ENCODE measurements at places on chromosomes 3 and 15.

- DNase-seq: no peak
Observed at GRCh38 chr3:14278799-14279625, 100.4 kb downstream of the LSM3 start.

DNA sequence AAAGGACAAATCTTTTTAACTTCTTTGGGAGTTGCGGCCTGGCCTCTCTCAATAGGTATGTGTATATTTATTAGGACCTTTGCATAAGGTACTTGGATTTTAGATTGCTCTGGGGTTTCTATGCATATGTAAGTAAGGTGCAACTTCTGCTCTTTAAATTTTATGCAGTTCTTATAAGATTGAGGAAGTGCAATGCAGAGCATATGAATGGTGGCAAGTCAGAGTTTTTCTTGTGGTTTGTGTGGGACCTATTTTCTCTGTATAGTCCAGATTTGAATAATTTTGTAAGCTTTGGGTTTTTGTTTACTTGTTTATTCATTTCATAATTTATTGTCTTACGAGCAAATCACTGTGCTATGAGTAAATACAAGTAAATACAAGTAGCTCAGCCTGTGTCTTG lies 101.5 kb downstream of the ATG7 start:
- DNase-seq: no peak

DNA sequence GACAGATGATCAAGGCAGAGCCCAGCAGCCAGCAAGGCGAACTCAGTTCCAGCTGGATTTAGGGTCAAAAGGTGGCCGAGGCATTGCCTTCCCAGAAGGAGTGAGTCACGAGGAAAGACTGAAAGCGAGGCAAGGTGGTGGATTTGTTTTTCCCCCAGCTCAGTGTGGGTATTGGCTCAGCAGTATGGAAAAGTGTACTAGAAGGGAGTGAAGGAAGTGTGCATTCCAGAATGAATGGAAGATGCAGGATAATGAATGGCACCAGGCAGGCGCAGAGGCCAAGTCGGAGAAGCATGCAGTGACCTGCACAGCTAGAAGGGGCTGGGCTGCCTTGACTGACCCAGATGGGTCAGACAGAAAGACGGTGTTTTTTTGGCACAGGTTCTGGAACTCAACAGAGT lies 46.3 kb downstream of the FOXP1 start:
- DNase-seq: no peak

- no peak for DNase-seq
Observed at GRCh38 chr3:184377882-184378445, at the start of gene THPO. Gene THPO, minus strand, starts transcription at chr3:184378207. Its CDS starts 1,948 bp downstream, at chr3:184376259.

- DNase-seq: no peak
Observed at GRCh38 chr3:169847896-169848295, 21.8 kb downstream of the LRRC31 start.

- DNase-seq: no peak
Observed at GRCh38 chr3:131917006-131917405, 117.8 kb downstream of the CPNE4 start.

DNA sequence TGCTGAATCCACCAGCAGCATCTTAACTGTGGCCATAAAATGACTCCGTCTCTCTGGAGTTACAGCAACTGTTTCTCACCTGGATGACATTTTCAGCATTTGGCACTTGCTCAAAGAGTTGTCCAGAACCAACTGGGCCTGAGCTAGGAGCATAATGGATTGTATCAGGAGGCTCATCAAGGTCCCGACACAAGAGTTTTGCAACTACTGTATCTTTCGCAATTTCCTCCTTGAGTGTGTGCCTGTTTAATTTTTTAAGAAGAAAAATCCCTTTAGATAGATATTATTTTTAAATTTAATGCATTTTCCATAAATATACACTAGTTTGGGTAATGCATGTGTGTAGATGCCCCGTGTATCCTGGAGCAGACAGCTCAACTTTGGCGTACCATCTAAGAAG lies 44.3 kb upstream of the C3orf49 start:
- DNase-seq: no peak

DNA sequence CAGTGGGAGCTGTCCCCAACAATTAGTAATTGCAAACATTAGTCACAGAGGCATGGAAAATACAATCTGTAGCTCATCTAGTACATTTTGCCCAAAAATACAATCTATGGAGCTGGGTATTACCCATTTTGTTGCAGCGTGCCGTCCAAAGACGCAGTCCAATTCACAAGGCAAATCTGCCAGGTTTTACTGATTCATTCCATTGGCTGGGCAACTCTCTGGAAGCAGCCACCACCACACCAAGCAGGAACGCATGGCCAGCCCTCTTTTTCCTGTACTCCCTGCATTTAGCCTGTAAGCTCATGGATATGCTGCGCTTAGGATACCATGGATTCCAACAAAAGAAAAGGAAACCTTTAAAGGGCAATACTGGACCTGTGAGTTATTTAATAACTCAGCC lies 60.5 kb upstream of the ARRDC4 start:
- DNase-seq: no peak

DNA sequence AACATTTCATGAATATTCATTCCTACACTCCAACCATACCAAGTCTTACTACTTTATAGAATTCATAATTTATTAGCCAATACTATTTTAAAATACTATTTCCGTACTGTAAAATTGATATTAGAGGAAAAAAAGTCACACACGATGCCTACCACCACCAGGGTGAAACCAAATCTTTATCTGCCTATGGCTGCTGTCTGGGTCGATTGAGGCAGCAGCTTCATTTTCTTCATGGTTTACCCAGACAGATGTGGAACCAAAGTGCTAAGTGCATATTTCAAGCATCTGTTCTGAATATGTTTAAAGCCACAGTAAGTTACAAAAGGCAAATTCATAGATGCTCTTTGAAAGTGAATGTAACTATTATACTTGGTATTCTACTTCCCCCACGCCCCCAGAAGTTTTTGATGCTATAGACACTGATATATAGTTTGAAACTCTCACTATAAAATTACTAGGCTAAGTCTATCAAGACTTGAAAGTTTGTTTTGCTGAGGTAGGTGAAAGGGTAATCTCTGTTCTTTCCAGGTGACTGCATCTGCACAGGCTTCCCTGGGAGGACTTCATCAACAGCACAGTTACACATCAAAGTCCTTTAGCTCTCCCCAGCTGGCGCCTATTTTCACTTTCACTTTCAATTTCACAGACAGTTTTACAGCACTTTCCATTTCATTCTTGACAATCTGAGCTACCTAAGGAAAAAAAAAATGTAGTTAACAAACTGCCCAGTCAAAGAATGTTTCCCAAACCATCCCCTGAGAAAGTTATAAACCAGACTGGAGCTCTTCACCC lies 113.9 kb downstream of the POLQ start:
- peak; percentile 33 for DNase-seq

DNA sequence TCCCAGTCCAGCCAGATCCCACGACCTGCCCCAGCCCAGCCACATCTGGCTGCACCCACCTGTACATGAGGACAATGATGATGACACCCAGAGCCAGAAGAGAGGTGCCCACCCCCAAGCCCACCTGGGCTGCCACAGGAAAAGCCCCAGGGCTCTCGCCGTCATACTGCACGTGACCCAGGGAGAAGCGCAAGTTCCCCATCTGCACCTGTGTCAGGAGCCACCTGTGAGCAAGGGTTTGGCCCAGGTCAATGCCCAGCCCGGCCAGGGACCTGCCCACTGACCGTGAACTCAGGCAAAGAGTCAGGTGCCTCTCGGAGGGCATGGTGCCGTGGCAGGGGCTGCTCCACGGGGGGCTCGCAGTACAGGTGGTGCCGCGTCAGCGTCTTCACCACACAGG lies 16.3 kb downstream of the PLXNB1 start:
- DNase-seq: no peak

GRCh38 chr3:151818361-151818760 lies 4.4 kb downstream of the AADAC start:
- no peak for DNase-seq

DNA sequence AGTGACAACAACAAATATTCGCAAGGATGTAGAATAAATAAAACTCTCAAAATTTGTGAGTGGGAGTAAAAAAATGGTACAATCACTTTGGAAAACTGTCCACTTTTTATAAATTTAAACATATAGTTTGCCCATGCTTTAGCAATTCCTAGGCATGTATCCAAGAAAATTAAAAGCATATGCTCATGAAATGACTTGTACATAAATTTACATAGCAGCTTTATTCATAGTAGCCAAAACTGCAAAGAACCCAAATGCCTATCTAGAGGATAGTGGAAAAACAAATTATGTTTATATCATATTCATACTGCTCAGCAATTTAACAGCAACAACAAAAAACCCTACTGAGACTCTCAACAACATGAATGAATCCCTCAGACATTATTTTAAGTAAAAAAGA lies 363.6 kb upstream of the CCDC54 start:
- no peak for DNase-seq

GRCh38 chr15:68626739-68627138 lies 47.9 kb downstream of the CORO2B start:
- no peak for DNase-seq

DNA sequence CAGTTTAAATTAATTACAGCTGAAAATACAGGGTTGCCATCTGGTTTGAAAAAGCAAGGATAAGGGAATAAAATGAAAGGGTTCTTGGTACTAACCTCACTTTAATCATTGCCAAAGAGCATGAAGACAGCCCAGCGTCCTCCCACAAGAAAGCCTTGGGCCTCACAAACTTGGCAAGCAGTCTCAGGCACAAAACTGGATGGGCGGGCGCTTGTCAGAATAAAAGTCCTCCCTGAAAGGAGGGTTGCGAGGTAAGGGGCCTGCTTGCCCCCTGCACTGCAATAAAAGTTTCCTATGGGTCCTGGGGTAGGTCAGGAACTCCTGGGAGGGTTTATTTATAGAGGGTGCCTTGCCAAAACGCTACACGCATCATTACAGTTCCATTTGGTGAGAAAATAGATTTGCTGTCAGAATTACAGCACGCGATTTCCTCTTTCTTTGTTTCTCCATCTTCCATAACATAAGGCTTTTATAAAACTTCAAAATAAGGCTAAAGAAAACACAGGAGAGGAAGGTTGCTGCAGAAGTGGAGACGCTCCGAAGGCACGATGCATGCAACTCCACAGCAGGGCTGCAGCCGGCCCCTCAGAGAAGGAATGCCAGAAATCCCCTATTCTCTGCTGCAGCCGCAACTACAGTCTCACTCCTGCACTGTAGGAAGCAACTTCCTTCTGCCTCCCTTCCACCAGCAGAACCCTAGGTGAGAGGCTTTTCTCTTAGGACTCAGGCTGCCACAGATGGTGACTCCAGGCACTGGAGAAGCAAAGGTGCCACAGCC lies 61.3 kb downstream of the VGLL4 start:
- no peak for DNase-seq

DNA sequence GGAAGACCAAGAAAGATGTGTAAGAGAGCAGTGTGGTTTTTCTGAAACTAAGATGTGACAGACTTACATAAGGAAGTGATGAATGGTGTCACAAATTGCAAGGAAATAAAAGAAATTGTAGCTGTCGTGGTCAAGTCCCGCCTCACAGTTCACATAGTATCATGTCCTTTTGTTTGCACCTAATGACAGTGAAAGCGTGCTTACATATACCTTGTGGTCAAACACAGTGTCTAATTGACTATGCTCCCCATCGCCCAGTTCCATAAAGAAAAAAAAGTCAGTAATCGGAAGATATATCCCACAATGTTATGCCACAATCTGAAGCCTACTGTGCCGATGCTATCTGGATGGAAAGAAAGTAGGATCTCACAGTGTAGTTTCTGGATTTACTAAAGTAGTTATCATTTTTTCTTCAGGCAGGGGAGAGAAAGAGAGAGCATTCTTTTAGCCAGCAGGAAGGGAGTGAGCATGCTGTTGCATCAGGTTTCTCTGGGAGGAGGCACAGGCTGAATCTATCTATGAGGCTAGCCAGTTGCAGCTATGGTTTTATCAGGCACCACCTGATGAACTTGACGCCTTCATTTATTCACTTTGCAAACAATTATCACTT lies 9.8 kb upstream of the PLSCR1 start:
- DNase-seq: no peak

GRCh38 chr3:138936741-138937689 lies 9.9 kb downstream of the FOXL2 start:
- no peak for DNase-seq

GRCh38 chr3:10783360-10784351 lies 32.4 kb upstream of the SLC6A11 start:
- DNase-seq: peak; percentile 9

DNA sequence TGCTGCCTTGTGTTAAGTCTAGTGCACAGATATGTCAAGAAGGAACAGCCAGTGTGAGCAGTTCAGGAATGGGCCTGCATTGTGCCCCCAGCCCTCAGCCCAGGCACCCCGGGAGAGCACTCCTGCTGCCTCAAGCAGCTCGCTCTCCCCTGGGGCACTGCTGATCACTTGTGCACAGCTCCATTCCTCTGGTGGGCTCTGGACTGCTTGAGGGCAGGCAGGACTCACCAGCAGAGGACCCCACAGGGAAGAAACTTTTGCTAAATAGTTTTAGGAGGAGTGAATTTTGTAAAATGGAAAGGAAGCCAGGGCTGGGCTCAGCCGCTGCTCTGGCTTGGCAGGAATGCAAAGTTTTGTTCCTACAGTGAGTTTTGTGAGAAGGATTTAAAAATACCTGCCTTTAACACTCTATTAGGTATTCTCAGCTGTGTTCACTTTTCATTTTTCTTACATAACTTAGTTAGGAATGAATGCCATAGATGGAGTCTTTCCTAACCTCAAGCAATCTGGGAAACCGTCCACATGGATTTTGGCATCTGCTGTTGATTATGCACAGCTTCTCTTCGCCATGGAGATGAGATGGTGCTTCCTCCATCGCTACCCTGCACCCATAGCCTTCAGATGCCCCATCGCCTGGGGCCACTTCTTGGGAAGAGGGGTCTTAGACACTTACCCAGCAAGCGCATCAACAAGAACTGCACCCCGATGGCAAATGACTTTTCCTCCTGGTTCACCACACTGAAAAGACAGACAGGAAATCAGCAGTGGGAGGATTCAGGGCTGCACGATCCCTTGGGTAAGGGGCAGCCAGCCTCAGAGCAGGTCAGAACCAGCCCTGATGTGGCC lies 42.3 kb upstream of the RAB6B start:
- no peak for DNase-seq

- DNase-seq: no peak
Observed at GRCh38 chr3:89847955-89848354, 740.5 kb downstream of the EPHA3 start.

DNA sequence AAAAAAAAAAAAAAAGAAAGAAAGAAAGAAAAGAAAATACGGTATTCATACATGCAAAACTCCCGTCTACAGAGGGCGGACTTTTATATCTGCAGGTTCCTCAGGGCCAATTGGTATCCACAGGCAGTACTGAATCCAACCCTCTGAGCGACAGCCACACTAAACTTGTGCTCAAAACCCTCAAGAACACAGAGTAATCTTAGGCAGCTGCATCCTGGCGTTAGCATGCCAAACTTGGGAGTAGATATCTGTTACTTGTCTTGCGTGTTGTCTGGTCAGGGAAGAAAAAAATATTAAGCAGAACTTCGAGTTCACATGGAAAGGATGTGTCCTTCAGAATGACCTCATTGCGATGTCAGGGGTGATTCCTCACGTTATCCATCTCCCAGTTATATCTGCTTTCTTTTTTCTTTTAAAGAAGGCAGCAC lies 12.8 kb downstream of the SNAP23 start:
- DNase-seq: no peak

GRCh38 chr15:26790118-26790517 lies 17.3 kb upstream of the GABRB3 start:
- DNase-seq: no peak

GRCh38 chr3:143155756-143156155 lies 36.2 kb downstream of the CHST2 start:
- DNase-seq: no peak

All from activated CD4-positive, CD25-positive, alpha-beta regulatory T cell treated with anti-CD3 and anti-CD28 coated beads, Interleukin-2, amount 50 U/mL, for 16 hours (primary cell).